Stimulated activated CD4-positive, alpha-beta T cell treated with anti-CD3 and anti-CD28 coated beads, Interleukin-4, amount 100 ng/mL, for 24 hours (primary cell): ENCODE measurements at places on chromosomes 5 and 9.

DNA sequence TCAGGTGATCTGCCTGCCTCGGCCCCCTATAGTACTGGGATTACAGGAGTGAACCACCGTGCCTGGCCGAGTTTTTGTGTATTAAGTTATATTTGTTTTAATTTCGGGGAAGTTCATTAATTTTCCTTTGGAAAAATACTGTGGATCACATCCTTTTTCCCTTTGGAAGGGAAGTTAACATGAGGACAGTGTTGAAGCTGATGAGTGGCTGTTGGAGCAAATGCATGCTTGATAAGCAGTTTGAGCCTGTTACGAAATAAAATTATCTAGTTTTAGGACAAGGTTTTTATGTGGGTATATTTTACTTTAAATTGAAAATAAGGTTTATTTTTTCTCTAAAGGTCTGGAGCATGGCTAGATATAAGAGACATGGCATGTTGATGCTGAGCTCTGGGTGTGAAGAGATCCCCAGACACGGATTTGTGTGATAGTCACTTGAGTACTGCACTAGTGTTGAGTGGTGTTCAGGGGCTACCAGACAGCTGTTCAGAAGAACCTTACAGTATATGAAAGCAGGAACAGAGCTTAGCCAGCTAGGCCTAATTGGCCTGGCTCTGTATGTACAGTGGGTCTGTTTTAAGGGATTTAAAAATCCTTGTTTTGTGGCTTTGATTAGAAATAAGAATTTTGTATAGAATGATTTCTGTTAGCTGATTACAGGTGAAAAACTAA is 17.4 kb downstream of the LMNB1 start:
- no peak for DNase-seq

DNA sequence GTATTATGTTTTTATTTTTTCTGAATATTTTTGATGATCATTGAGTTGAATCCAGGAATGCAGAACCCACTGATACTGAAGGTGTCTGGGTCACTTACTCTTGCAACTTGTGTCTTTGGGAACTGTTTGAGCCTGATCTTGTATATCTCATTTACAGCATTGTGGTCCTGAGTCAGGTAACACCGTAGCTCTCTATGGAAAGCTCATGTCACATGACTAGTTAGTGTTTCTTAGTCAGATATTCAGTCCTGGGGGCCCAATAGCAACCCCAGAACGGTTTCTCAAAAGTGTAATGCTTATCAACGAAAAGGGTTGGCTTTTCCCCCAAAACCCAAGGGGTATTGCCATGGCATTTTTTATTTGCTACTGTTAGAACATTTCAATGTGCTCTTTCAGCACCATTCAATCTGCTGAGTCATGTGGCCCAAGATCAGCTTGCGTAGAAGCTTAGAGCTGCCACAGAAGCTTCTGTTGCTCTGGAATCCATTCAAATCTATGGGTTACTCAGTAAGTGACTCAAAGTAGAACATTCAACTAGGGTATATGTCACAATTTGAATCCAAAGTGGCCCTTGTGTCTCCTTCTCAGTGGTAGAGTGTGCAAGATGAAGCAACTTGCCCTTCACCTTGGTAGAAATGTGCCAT is 12.1 kb upstream of the PTAR1 start:
- DNase-seq, result no peak

DNA sequence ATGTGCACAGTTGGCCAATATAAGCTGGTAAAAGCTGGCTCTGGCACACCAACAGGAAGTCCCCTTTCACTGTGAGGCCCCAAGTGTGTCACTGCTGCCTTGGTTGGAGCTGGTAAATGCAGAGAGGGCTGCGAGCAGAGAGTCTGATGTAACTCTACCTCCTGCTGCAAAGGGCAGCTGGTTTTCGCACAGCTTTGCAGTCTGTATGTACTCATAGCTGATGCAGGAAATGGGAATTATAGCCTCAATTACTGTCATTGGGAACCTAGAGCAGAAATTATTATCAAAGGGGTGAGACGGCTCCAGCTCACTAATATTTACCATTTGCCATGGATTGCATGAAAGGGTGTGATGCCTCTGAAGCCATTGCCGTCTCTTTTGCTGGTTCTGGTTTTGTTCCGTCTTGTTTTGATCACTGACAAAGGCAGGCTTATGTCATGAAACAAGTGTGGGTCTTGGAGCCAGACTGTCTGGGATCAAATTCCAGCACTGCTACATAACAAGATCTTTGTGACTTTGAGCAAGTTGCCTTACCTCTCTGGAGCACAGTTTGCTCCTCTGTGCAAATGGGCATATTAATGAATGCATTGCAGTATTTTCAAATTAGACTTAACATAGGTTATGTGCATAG is 124.3 kb upstream of the SLC25A48 start:
- DNase-seq, result no peak

DNA sequence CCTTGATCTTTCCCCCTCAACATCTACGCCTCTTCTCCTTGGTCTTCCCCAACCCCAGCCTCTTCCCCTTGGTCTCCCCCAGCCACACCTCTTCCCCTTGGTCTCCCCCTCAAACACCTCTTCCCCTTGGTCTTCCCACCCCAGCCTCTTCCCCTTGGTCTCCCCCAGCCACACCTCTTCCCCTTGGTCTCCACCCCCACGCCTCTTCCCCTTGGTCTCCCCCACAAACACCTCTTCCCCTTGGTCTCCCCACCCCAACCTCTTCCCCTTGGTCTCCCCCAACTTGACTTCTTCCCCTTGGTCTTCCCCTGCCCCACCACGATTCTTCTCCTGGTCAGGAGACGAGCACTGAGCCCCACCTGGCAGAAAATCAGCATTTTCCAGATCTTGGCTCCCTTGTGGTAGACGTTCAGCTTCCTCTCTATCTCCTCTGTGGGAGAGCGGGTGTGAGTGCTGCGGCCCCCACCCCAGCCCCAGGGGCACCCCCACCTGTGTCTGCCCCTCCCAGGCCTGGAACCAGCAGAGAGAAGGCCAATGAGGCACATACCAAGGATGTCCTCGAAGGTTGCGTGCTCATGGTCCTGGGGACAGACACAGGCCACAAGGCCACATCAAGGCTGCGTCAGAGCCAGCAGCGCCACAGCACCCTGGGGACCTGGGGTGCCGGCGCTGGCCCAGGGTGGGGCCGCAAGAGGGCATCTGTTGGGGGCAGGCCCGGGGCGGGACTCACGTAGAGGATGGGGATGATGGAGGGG is 7.0 kb downstream of the NSMF start:
- DNase-seq, result no peak
